ENCODE measurements at places on chromosomes 11 and 22.
A peak's percentile ranks its signal among the peaks of the same experiment; 100 is the strongest.

- no peak for DNase-seq
Observed at GRCh38 chr11:86369668-86370067, 5.0 kb upstream of the CCDC81 start.

DNA sequence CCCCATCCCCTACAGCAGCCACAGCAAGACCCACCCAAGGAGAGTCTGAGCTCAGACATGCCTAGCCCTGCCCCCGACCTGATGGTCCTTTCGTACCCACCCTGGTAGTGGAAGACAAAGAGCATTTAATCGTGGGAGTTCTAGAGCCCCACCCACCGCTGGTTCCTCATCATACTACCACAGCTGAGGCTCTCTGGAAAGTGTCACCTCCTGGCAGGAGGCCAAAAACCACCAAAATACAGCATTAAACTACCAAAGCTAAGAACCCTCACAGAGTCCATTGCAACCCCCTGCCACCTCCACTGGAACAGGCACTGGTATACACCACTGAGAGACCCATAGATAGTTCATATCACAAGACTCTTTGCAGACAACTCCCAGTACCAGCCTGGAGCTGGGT, 311.1 kb downstream of the TENM4 start:
- no peak for DNase-seq

GRCh38 chr11:15852179-15852578, 504.2 kb downstream of the SOX6 start:
- peak; percentile 39 for DNase-seq

DNA sequence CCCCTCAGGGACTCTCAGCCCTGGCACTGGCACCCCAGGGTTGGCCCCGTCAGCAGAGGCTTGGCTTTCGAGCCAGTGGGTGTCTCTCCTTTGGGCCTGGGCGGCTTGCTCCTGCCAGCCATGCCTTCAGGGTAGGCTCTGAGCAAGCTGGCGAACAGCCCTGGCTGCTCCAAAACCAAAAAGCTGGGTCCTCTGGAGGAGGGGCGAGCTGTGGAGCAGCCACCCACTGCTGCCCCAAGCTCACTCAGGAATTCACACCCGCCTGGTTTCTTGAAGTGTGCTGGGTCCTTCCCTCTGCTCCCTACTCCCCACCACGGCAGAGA, 6.2 kb downstream of the YDJC start:
- DNase-seq, result no peak

- no peak for DNase-seq
Observed at GRCh38 chr11:128391811-128392210, 195.5 kb downstream of the ETS1 start.

DNA sequence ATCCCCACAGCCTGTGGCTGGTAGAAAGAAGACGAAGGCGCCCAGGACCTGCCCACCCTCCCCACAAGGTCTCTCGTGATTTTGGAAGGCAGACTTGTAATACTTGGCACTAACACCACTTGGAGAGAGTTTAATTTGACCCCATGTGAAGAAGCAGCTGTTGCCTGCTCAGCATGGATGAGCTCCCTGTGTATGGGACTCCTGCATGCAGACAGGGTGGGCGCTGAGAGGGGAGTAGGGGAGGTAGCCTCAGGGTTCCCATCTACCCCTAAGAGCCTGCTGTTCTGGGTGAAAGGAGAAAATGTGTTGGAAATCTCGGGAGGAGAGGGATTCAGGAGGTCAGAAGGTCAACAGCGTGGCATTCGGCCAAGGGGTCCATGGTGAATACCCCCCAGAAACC, 625.9 kb downstream of the TBC1D22A start:
- DNase-seq, result no peak

DNA sequence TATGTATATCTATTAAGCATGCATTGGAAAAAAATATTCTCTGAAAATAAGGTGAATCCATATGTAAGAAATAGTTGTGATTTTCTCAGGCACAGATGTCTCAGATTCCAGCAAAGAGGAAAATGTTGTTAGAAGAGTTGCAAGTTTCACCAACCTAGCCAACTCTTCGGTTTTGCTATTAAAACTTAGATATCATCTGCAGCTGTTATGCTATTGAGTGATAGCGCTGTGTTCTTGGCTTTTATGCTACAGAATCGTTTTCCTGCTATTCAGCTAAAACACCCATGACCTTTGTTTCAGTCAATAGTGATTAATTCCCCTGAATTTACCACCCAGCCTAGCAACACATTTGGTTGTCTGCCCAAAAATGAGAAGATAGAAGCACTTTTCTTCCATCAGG, 795.6 kb upstream of the ANO3 start:
- no peak for DNase-seq

GRCh38 chr22:43260331-43261231, 73.6 kb upstream of the TTLL12 start:
- peak; percentile 74 for DNase-seq

- DNase-seq, result no peak
Observed at GRCh38 chr11:118142809-118143208, 9.8 kb downstream of the SCN4B start.

DNA sequence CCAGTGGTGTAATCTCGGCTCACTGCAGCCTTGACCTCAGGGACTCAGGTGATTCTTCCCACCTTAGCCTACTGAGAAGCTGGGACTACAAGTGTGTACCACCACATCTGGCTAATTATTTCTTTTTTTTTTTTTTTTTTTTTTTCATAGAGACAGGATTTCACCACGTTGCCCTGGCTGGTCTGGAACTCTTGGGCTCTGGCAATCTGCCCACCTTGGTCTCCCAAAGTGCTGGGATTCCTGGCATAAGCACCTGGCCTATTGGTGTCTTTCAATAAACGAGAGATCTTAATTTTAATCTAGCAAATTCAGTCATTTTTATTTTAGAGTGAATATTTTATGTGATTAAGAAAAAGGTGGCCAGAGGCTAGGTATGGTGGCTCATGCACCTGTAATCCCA, 40.1 kb downstream of the DGCR2 start:
- no peak for DNase-seq

DNA sequence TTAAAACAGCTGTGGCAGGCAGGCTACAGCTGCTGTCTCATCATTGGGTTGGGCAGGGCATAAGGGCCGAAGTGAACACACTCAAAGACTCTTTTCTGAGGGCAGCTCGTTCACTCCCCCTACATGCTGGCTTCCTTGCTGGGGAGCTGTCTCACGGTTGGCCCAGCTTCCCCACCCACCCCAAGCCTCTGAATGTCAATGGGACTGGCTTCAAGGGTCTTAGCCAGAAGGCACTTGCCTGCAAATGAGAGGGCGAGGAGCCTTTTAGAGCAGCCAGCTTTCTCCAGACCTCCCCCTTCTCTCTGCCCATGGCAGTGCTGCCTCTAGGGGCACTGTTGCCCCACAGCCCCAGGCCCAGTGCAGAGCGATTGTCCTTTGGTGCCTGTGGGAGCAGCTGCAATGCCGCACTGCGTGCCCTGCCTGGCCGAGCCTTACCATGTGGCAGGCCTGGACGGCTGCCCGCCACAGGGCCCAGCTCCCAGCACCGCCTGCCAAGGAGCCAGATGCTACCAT, 94.7 kb upstream of the RASSF10 start:
- DNase-seq, result peak; percentile 25

DNA sequence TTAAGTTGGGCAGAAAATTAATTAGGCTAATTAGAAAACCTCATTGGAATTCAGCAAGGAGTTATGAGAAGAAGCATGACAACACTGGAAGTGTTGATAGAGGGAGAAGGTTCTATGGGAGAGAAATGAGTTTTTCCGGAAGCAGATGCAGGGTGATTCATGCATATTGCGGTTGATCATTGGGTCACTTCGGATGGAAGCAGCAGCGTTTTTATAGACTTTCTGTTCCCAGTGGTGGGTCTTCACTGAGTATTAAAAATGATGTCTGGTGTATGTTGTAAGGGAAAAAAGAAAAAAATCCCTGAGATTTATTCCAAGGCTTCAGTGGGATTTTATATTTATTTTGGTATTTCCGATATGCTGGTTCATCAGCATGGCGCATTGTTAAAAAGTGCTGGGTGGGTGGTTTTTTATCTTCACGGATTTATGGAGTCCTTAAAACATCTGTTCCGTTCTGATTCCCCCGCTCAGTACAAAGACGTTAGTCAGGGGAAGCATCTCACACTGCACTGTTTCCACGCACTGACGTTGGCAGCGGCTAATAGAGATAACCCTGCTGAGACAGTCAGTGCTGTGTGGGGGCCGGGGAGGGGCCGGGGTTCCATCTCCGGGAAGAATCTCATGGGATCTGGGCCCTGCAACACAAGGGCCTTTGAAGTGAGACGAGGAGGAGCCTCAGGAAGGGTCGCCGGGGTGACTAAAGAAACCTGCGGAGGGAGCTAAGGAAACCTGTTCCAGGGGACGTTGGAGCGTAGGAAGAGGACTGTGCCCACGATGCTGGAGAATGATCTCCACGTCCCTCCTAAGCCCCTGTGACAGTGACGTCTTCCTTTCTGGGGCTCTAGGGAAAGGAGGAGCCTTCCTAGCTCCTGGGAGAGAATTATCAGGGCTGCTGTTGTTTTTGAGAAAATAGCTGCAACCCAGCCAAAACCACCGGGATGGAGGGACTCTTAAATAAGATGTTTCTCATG, 390.0 kb downstream of the NTM start:
- peak; percentile 89 for DNase-seq

- DNase-seq, result no peak
Observed at GRCh38 chr11:68581439-68581838, 102.9 kb upstream of the GAL start.

GRCh38 chr11:85787809-85788760, 22.9 kb downstream of the SYTL2 start:
- DNase-seq, result no peak

- DNase-seq, result no peak
Observed at GRCh38 chr11:102983486-102983885, 28.0 kb upstream of the MMP13 start.

- peak; percentile 22 for DNase-seq
Observed at GRCh38 chr11:60764879-60765278, 8.2 kb downstream of the MS4A15 start.

- no peak for DNase-seq
Observed at GRCh38 chr11:11524436-11525061, 97.3 kb downstream of the GALNT18 start.

- DNase-seq, result peak; percentile 49
Observed at GRCh38 chr22:41526830-41527799, 17.2 kb downstream of the POLR3H start.

DNA sequence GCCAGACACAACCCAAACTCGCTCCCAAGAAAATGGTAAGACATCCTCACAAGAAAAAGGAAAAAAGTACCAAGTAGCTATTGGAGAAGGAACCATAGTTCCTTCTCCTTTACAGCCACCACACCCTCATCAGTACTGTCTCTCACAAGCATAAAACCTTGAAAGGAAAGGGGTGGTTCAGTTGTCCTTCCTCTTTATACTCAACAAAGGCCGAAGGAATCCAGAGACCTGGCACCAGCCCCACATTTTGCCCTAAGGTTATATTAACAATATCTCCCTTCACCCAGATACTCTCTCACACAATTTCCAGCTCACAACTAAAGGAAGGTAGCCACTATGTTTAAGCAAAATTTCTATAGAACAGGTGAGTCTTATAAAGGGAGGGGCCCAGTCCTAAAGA, 8.5 kb downstream of the FHIP1B start:
- DNase-seq, result no peak

- no peak for DNase-seq
Observed at GRCh38 chr11:70026726-70027125, 51.4 kb upstream of the ANO1 start.

DNA sequence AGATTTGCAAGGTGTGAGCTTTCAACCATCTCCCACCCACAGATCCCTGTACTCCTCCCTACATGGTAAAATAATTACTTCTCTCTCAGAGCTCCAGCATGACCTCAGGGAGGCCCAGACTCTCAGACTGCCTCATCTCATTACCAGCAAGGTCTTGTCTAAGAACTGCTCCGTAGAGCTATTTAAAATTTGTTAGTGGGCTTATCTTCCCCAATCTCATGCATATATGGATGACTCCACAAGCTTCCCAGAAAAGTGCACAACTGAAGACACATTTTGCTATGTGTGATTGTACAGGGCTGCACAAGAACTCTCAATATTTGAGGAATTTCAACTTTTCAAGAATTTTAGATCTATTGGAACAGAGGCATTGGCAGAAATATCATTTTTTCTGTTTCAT, 230.3 kb downstream of the CSNK2A3 start:
- DNase-seq, result no peak

DNA sequence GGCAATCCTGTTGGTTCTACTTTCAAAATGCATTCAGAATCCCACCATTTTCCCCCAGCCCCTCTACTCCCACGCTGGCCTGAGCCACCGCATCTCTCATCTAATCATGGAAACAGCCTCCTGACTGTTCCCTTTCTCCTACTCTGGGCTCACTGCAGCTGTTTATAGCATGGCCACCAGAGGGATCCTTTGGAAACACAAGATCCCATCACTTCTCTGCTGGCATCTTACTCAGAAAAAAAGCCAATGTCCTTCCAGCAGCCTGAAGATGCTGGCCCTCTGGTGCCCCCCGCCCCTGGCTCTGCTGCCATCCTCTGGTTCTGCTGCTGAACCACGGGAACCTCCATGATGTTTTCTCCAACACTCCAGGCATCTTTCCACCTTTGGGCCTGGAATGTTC, 11.1 kb downstream of the MS4A8 start:
- peak; percentile 3 for DNase-seq

DNA sequence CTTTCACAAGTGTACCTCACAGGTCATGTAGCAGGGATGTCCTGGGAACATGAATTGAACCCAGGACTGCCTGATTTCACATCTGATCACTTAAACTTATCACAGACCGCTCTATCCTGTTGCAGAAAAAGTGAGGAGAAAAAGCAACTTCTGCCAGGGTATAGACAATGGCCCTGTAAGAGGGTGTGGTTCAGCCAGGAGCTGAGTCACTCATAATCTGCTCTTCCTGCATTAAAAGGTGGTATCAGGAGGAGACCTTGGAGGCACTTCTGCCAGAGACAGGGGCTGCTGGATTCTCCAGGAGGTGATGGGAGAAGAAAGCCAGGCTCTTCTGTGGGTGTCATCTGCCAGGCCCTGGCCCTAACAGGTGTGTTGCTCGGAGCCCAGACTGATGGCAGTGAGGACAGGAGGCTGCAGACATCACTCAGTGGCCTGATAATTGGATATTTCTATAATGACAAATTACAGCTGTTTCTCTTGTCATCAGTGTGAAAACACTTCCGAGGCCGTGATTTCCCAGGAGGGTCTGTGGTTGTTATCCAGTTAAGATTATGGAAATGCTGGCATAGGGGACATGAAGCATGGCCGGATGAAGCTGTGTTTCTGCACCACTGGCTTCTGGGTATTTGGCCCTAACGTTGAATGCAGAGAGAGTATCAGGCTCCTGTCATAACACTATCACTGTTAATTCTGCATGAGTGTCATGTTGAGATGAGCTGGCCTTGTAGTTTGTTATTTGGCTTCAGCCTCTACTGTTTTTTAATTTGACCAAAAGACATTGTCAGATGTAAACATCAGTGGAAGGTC, 125.1 kb upstream of the ZBED5 start:
- DNase-seq, result no peak

DNA sequence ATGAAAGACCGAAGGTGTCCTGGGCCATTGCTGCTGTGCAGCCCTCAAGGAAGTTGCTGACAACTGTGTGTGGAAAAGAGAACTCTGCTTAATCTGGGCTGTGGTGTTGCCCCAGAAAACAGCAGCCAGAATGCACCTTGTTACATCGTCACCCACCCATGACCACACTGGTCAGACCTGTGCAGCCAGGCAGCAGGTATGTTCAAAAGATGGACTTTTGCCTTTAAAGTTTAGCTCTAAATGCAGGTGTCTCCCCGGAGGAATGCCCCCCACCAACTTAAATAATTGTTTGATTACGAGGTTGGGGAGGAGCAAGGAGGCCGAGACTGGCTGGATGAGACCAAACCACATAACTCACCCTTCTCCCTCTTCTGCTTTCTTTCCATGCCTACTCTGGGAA, 15.3 kb upstream of the POLA2 start:
- no peak for DNase-seq

Measured in choroid plexus epithelial cell (primary cell).